ENCODE measurements at places on chromosomes 5 and 9.

GRCh38 chr9:34124099-34124498 is 2.4 kb downstream of the DCAF12 start:
- DNase-seq, result no peak

GRCh38 chr9:136820971-136821825 is 13.4 kb downstream of the RABL6 start:
- DNase-seq, result no peak

DNA sequence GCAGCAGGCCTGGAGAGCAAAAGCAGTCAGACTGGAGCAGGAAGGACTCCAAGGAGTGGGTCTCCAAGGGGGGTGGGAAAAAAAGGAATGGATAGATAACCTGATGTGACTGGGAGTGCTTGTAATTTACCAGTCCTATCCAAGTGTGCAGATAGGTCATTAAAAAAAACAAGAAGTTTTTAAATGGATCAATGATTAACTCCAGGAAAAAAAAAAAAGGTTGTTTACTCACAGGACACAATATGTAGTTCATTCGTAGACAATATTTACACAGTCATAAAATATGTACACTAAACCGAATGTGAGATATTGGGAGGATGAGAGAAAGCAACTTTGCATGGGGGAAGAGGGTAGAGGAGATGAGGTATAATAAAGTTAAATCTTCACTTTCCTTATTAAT is 20.4 kb downstream of the ZBTB5 start:
- DNase-seq, result no peak

DNA sequence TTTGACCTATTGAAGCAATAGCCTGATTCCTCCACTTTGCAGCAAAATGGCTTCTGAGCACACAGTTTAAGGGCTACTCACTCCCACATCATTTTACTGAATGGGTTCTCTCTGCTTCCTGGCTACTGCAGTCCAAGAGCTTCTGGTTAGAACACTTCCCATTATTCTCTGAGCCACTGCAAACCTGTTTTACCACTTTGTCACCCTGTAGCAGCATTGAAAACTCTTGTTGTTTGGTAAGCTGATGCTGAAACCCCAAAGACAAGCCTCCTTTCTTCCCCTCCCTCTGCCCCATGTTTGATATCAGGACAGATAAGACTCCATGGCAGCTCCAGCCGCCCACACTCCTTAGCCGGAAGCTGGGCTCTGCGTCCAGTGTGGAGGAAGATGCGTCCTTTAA is 84.4 kb upstream of the RARS1 start:
- DNase-seq, result no peak

DNA sequence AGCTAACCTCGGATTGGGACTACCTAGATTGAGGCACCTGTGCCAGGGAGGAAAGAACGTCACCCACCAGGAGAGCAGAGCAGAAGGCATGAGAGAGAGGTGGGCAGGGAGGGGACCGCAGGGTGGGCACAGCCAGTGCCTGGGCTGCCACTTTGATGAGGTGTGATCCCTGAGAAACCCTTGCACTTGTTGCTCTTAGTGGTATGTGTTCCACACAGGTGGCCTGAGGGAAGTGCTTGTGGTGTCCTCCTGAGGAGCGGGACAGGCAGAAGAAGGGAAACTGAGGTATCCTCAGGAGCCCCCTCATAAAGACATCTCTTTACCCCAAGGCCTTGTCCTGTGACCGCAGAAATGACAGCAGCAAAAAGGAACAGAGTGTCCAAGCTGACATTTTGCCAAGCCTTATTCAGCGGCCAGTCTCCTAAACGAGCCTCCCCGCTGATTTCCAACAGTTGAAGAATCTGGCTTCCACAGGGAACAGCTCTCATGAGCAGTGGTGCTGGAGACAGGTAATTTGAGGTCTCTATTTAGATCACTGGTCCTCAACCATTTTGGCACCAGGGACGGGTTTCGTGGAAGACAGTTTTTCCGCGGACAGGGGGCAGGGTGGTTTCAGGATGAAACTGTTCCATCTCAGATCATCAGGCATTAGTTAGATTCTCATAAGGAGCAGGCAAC is 82.4 kb downstream of the FOXD1 start:
- DNase-seq, result no peak
